ELF-1 (cell line): ENCODE measurements at places on chromosomes 4 and X.
A peak's percentile ranks its signal among the peaks of the same experiment; 100 is the strongest.

DNA sequence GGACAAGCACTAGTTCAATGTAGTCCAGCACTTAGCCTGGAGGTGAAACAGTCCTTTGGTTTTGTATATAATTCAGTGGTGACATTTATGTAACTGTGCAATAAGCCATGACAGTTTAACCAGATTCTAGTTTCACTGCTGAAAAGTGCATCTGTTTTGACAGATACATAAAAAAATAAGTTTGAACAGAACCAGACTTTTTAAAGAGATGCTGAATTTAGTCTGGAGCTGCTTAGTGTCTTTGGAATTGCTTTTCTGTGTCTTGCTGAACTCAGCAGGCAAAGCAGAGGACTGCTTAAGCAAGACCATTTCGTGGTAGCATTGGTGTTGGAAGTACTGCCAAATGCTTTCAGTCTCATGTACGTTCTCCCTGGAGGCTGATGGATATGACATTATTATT, 393.5 kb downstream of the MAPK10 start:
- no peak for DNase-seq

DNA sequence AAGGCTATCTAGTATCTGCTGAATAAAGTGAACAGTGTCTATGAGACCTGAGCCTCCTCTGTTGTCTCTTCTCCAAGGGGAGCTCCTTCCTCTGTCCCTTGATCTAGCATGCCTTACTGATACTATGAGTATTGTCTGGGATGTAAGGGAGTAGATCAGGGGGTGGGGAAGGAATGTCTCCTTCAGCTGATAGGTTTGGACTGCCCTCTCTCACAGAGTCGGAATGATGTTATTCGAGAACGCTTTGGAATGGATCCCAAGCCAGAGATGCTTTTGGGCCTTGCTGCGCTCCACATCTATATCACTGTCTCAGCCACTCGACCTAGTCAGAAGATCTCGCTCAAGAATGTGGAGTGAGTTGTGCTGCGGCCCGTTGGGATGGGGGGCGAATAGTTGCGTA, 68.3 kb upstream of the PRPS1 start:
- no peak for DNase-seq

GRCh38 chr4:124833831-124834505, 121.4 kb upstream of the ANKRD50 start:
- DNase-seq, result no peak

DNA sequence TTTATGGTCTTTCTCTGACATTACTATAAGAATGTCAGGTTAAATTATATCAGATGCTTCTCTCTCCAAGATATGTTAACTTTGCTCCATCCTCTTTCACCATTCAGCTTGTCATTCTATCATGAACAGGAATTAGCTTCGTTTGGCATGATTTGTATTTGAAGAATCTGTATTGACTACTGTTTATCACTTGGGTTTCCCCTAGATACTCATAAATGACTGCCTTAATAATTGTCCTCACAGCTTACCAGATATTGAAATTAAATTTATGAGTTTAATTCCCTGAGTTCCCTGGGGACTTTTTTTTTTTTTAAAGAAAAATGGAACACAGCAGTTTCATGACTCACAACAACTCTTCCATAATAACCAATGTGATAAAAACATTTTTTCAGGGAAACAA, 76.2 kb upstream of the EOLA2 start:
- DNase-seq, result no peak

DNA sequence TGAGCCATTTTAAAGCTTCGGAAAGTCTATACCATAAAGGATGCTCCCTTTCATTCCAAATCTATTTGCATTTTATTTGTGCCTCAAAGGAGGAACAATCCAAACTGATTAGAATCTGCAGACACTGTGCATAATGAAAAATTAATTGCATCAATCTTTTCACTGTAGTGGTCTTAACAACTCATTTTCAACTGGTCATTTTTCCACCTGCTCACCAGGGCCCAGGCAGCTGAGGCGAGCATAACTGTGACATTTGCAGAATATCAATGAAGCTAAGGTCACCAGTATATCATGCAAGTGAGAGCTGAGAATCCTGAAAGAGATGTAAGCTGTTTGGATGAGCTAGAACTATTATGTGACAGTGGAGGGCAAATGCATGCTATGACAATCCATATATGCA, 387.3 kb upstream of the TECRL start:
- no peak for DNase-seq

- no peak for DNase-seq
These were observed 231.3 kb upstream of the CT83 start for GRCh38 chrX:116694046-116694445.

DNA sequence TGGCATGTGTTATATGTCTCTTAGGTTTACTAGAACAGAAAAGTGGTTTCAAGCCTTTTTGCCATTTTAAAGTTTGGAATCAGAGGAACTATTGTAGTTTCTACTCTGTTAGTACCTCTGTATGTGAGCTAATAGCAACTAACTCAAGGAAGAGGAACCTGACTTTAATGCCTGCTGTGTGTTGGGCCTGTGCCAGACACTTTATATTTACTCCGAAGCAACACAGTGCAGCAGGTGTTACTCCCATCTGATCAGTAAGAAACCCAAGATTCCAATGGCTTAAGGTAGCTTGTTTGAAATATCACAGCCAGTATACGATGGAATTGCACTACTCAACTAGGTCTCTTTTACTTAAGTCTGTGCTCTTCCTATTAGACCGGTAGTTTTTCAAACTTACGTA, 79.2 kb downstream of the USP9X start:
- no peak for DNase-seq

GRCh38 chr4:53529025-53529424, 62.3 kb downstream of the LNX1 start:
- DNase-seq, result peak; percentile 61

DNA sequence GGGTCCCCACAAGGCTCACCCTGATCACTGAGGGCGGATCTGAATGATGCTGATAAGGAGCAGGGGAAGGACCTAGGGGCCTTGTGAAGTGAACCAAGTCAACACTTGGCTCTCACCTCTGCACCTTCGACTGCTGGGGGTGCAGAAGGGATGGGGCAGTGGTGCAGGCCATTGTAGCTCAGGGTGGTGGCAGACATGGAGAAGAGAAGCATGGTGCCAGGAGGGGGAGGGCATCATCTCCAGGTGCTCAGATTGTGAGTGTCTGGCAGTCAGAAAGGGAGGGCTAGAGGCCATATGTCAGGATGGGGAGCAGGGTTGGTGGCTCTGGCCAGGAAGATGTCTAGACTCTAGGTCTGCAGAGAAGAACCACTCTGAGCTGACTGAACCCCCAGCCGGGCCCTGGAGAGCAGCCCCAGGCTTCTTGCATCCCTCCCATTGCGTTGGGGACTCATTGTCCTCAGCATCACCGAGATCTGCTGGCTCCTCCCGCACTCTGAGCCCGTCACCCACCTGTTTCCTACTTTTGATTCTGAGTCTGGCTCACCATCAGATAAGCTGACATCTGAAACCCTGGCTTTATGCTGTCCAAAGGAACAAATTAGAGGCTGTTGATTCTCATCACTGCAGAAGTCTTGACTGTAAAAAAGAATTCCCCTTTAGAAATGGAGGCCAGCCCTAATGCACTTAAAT, 3.8 kb downstream of the APLN start:
- DNase-seq, result no peak

- DNase-seq, result no peak
These were observed 32.9 kb downstream of the LAMTOR3 start for GRCh38 chr4:99861120-99861905.

GRCh38 chrX:40094900-40095582, 2.7 kb downstream of the BCOR start:
- DNase-seq, result no peak

DNA sequence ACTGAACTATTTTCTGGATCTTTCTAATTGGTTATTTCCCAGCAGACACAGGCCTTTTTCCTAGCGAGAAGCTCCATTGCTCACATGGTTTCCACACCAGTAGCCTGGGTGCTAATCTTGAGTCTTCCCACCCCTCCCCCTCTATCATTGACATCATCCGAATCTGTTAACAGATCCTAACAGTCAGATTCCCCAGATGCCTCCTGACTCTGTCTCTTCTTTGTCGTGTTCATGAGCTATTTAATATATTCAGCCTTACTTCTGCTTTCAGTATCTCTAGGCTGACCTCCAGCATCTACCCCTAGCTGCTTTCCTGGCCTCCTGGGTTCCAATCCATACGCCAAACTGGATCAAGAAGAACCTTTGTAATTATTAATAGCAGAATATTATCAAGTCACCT, 85.0 kb downstream of the CLNK start:
- no peak for DNase-seq

DNA sequence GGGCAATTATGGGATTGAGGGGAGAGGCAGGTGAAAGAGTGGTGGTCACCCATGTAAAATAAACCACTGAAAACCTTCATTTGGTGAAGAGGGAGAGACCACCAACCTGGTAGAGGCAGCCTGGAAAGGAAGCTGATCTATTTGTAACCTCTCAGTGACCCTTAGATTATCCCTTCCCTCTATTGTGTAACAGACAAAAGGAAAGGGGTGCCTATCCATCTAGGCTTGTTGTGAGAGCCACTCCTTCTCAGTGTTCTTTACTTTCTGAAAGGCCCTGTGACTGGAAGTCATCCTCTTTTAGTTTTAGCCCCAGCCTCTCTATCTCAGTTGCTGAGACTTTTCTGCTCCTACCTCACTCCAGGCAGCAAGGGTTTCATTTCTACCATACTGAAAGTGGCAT, 142.4 kb downstream of the TMEM164 start:
- DNase-seq, result no peak

- no peak for DNase-seq
These were observed 4.4 kb downstream of the SEPTIN11 start for GRCh38 chr4:76953956-76954355.

DNA sequence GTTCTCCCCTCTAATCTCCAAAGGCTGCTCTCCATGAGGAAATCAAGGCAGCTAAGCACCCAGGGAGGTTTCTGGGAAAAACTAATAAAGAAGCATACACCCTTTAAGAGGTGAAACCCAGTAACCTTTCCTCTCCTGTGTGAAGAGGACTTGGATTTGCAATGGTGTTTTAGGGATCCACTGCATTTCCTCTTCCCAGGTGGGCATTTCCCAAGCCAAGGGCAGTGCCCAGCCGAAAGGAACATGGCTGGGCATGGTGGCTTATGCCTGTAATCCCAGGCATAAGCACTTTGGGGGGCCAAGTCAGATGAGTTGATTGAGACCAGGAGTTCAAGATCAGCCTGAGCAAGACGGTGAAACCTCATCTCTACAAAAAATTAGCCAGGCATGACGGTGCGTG, 5.4 kb upstream of the ZNF185 start:
- no peak for DNase-seq
